Activated naive CD8-positive, alpha-beta T cell treated with anti-CD3 and anti-CD28 coated beads, Interleukin-2, amount 50 U/mL, for 16 hours (primary cell): ENCODE measurements at places on chromosomes 7 and 10.
A peak's percentile ranks its signal among the peaks of the same experiment; 100 is the strongest.

DNA sequence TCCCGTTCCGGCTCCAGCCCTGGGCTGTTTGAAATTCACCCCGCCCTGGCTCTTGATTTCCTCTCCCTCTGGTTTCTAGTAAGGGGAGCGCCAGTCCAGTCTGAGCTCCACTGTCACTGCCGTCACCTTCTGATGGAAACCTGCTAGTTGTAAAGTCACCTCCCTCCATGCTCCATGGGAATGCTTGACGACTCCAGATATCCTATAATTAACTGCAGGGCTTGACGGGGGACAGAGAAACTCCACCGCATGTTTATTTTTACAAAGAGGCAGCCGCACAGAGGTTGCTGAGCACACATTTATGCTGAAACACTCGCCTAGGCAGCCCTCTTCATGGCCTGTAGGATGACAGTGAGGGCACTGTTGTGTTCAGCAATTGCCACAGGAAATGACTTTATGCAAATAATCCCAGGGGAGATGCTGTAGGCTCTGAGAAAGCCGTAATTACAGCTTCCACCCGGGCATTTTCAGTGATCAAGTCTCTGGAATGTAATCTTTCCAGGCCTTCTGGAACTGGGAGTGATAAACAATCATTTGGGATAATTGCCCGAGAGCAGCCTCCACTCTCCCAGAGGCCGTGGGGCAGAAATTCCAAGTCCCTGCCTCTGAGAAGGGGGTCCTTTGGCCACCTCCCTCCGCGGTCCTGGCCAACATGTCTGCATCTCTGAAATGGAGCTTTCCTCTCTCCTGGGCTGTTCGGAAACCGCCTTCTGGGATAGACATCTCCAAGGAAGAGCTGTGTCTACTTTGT is 300.5 kb downstream of the KLF6 start:
- no peak for DNase-seq

- no peak for DNase-seq
Observed at GRCh38 chr7:155713384-155713783, 68.9 kb downstream of the RBM33 start.

GRCh38 chr7:153327683-153328082 is 568.1 kb downstream of the ACTR3B start:
- DNase-seq: no peak

DNA sequence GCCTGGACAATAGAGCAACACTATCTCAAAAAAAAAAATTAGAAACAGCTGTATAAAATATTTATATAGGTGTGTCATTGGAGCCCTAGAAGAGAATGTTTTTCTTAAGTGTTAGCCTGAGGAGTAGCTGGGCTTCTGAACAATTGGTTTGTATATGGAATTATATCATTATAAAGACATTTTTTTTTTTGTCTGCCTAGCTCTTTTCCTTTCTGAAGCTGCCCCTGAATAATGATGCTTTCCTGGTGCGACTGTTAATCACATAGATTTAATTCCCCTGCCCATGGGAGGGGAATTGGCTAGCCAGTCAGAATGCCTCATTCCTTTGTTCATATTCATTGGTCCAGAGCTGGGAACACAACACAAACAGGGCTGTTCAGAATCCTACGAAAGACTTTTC is 13.9 kb upstream of the ABCC2 start:
- DNase-seq: no peak

DNA sequence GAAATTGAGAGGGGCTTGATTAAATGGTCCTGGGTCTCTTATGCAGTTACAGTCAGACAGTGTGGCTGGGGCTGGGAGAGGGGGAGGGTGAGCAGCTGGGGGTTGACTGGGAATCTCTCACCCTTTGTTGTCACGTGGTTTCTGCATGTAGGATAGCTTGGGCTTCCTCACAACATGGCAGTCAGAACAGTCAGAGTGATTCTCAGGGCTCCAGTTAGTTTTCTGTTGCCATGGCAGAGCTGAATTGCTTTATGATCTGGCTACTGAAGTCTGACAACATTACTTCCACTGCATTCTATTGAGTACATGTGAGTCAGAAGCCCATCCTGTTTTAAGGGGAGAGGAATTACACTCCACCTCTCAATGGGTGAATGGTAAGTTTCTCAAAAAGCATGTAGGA is 102.7 kb downstream of the WDR11 start:
- DNase-seq: no peak

DNA sequence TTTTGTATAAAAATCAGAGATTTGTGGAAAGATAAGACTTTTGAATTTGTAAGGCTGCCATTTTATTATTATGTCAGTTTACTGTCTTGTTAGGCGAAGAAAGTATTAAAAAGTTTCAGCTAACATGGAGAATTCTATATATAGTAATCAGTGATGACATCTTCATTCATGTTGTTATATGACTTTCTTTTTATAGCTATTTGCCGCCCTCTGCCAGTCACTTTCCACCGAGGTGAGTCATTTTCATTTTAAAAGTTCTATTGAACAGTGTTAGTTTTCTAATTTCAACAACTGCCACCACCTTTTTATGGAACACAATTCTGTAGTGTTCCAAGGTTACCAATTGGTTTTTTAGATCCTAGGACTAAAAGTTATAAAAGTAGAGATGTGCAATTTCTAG is 11.8 kb downstream of the CUTC start:
- DNase-seq: no peak

GRCh38 chr10:76543655-76544054 is 1094.0 kb downstream of the KCNMA1 start:
- DNase-seq: no peak

GRCh38 chr10:62816331-62817120 is at the start of gene EGR2:
TSS of gene EGR2 (minus strand) at chr10:62816366. CDS start at chr10:62816029, 337 bp downstream.
- DNase-seq: peak; percentile 90

- no peak for DNase-seq
Observed at GRCh38 chr7:41786404-41786803, 83.5 kb upstream of the INHBA start.

DNA sequence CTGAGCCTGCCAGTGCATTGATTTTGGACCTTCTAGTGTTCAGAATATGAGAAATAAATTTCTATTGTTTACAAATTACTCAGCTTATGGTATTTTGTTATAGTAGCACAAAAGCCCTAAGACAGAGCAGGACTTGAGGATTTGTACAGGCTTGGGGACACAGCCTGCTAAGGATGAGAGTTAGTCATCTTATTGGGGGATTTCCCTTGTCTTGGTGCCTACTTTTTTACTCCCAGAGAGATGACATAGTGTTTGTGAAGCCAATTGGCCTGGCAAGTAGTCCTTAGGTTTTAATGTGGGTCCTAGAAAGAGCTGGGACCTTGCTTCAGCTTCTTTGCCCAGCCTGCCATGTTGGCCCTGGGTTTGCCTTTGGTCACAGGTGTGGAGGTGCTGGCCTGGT is 364.0 kb downstream of the REEP3 start:
- no peak for DNase-seq

DNA sequence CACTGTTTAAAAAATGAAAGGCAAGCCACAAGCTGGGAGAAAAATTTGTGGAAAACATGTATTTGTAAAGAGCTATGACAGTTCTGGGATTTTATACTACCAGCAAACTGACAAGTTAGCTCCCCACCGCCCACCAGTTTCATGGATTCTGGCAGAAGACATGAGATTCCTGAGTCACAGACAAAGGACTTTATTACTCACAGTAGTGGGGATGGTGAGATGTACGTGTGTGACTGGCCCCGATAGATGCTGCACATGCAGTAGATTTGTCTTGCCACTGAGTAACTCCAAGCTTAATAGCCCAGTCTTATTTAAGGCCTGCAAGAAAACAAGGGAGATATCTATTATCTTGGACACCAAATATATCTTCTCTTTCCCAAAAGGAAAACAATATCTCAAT is 281.7 kb downstream of the AHR start:
- no peak for DNase-seq

DNA sequence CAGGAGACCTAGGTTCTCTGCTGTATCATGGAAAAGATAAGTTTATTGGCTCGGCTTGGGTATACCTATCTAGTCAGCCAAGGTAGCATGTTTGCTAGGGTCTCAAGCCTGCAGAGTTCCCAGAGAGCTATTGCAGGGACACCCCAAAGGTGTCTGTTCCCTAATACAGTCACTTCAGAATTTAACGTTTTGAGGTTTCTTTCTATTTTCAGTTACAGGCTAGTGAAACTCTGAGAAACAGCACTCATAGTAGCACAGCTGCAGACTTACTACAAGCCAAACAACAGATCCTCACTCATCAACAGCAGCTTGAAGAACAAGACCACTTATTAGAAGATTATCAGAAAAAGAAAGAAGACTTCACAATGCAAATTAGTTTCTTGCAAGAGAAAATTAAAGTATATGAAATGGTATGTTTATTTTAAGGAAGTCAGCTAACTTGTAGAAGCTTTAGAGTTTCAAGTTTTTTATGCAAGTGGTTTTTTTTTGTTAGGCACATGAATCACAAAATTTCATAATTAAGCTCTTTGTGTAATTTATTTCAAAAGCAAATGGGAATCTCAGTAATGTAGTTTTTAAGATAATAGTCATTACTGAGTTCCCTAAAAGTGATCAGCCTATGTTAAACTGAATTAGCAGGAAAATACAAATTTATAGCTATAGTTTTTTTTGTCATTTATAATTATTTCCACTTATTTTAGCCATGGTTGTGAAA is 54.9 kb downstream of the AKAP9 start:
- DNase-seq: no peak

DNA sequence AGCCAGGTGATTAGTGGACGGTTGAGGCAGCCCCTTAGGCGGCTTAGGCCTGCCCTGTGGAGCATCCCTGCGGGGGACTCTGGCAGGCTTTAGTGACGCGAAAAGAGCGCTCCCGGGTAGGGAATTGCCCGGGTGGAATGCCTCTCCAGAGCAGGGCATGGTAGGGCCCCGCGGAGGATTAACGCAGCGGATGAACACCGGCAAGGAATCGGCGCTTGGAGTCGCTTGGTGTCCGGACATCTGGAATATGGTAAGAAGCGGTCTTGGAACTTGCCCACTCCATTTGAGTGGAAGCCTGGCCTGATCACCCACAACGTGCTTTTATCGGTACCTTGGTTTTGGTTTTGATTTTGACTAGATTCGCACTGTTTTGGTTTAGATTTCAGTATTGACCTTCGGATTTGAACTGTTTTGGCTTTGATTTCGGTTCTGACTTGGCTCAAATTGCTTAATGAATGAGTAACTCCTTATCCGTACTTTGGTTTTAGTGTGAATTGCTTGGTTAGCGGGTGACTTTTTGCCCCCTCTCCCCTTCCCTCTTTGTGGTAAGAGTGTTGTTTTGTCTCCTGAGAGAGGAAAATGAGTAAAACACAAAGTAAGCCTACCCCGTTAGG is 24.2 kb upstream of the CHST3 start:
- no peak for DNase-seq

GRCh38 chr10:98405422-98405821 is 9.6 kb downstream of the PYROXD2 start:
- DNase-seq: no peak

DNA sequence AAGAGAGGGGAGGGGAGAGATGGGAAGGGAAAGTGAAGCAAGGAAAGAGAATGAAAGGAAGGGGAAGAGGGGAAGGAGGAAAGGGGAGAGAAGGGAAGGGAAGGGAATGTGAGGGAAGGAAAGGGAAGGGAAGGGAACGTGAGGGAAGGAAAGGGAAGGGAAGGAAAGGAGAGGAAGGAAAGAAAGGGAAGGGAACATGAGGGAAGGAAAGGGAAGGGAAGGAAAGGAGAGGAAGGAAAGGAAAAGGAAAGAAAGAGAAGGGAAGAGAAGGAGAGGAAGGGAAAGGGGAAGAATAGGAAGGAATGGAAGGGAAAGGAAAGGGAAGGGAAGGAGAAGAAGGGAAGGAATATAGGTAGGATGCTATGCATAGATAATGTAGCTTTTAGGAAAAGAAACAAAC is 139.7 kb upstream of the PTER start:
- no peak for DNase-seq

DNA sequence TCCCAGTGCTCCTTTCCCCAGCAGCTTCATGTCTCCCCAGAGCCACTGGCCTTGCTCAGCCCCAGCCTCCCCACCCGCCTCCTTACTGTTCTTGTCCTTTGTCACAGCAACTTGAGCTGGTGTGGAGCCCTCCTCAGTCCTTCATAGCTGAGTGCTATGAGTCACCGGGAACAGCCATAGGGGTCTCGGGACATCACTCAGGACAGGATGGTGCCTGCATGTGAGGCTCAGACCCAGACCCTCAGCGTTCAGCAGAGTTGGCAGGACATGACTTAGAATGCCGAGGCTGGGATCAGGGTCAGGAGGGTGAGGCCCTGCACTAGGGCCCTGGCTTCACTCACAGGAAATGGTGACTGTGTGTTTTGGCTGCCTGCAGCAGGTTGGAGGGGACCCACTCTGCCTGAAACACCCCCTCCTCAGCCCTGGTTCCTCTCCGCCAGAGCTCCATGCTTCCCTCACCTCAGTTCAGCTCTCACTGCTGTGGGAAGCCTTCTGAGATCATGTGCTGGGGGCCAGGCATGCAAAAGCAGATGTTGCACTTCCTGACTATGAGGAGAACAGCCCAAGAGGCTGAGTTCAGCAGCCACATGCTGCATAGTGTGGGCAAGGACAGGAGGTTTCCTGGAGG is 40.7 kb upstream of the GJD4 start:
- DNase-seq: no peak

DNA sequence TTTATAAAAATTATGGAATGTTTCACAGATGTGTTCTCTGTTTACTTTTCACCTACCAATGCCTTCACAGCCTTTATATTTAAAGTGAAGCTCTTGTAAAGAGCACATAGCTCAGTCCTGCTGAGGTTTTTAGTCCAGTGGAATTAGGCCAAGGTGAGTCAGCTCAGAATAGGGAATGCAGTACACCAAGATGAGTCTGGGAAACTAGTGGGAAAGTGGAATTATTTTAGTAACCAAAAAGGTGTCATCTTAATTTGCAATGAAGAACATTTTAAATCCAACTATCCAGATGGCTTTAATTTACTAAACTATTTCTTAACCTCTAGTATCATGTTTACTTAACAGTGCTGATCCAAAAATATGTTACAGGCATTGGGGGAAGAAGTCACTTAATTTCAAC is 236.3 kb upstream of the CTBP2 start:
- DNase-seq: no peak

- no peak for DNase-seq
Observed at GRCh38 chr7:12643001-12643643, 44.3 kb upstream of the ARL4A start.

DNA sequence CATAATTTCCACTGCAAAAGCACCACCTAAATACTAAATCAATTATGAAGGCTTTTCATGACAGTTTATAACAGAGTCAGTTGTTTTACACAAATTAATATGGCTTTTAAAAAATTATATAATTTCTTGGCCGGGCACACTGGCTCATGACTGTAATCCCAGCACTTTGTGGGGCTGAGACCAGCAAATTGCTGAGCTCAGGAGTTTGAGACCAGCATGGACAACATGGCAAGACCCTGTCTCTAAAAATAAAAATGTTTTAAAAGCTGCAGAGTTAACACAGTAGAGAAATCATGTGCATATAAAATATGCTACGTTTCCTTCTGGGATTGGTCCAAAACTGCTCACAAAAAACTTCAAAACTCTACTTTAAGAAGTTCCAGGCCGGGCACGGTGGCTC is 43.6 kb upstream of the EIF4H start:
- DNase-seq: no peak

- no peak for DNase-seq
Observed at GRCh38 chr7:85184599-85185423, 2.0 kb downstream of the SEMA3D start.

DNA sequence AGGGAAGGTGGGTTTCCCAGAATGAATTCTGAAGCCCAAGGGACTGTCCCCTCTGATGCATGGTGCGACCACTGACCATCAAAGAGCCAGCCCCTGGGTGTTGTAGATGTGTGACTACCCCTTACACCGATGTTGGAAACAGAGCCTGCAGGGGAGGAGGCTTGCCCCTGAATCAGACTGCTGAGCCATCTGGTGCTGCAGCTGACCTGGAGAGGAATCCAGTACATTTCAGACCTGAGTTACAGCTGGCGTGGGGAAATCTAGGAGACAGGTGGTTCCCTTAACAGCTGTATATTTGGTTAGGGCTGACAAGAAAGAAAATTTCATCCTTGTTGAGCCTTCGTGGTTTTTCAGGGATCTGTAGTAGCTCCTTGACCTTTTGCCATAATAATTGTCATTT is 195.5 kb downstream of the CELF2 start:
- no peak for DNase-seq
